ENCODE measurements at places on chromosomes 4 and X.

GRCh38 chr4:183905593-183906488 lies 734 bp downstream of the STOX2 start:
- no peak for DNase-seq

- no peak for DNase-seq
These were observed 355.1 kb downstream of the HS3ST1 start for GRCh38 chr4:11073621-11074051.

DNA sequence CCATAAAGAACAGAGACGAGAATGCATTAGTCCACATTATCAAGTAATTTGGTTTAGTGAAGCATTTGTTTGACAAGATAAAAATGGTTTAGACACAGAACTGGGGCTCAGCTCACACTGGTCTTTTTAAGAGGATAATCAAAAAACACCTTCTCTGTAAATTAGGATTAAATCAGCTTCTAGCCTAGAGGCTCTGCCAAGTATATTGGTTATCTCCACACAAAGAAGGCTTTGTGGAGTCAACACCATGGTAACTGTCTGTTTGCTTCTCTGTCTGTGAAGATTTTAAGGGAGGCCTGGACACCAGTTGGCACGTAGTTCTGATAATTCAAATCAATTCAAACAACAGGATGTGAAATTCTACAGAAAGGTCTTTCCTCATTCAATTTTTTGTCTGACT lies 687.0 kb downstream of the DMD start:
- DNase-seq = no peak

GRCh38 chr4:103074744-103075434 lies 1.7 kb downstream of the SLC9B2 start:
- no peak for DNase-seq

DNA sequence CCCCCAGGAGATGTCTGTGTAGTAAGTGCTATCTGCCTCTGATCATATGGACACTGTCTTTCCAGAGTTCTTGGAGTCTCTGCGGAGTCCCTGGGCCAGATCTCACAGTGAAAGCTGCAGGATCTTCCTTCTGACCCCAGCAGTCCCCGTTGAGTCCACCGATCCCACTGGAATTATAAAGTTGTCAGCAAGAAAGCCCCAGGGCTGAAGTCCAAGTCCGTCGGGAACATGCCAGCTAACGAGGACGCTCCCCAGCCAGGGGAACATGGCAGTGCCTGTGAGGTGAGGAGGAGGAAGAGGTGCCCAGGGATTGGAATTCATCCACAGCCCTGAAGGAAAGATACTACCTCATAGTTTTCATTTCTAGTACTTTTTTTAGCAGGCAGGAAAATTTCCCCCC lies 9.3 kb downstream of the ZNF81 start:
- DNase-seq = no peak

DNA sequence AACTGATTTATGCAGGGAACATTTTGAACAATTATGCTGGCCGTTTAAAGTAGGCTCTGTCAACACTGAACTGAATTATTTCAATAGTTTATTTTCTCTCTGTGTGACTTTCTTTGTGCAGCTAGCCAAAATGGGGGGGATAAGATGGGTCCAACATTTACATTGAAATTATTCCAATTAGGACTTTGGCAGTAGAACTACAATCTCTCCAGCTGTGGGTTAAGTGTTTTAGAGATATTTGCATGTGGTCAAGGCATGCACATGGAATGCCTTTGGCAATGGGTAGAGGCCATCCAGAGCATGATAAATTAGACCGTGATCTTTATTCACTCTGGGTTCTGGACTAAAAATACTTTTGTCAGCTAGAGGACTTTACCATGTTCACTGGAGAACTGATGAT lies 107.9 kb upstream of the ELOVL6 start:
- DNase-seq = no peak

GRCh38 chrX:129600981-129601424 lies 53.8 kb downstream of the APLN start:
- DNase-seq = no peak

DNA sequence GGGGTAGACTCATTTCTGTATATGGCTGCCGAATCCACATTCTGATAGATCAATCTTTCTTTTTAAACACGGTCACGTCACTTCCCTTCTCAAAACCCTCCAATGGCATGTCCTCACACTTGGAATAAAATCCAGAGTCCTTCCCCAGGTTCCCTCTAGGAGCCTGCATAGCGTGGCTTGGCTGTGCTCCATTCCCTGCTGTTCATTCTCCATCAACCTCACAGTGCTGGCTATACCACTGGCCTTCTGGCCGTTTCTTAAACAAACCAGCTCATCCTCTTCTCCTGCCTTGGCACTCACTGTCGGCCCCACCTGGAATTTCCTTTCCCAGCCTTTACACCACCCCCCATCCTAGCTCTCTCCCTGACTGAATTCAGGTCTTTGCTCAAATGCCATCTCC lies 77.1 kb downstream of the RBM47 start:
- DNase-seq = no peak

GRCh38 chr4:76594173-76594572 lies 159.1 kb downstream of the SHROOM3 start:
- DNase-seq = no peak

DNA sequence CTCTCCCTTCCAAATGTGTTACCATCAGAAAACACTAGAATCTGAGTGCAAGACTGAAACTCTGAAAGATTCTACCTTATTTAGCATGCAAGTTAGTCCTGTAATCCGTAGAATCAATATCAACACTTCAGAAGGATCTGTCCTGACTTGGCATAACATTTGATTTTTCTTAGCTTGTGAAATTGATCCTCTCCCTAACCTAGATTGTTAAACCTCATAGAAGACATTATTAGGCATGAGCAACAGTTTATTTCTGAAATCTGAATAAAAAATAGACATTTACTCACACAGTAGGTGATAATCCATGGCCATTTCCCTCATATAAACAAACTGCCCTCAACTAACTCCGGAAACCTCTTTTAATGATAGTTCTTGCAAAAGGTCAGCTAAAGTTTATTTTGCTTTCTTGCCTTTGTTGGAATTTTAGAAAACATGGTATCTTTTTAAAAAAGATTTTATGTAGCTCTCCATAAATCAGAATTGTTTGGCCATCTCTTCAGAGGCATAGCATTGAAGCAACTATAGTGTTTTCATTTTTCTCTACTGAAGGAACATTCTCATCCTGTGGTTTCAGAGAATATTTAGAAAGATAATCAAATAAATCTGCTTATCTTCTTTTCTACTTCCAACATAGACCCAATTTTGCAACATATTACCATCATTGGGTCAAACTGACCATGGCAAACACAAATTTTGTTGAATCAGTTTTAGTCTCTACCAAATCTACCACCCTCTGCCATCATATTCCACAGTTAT lies 38.5 kb upstream of the PDLIM5 start:
- no peak for DNase-seq

GRCh38 chrX:112967341-112967740 lies 126.7 kb upstream of the AMOT start:
- DNase-seq = no peak

GRCh38 chr4:133483600-133484246 lies 334.6 kb downstream of the PCDH10 start:
- no peak for DNase-seq

GRCh38 chr4:42101446-42101975 lies 50.9 kb downstream of the BEND4 start:
- no peak for DNase-seq

- DNase-seq = no peak
These were observed 12.3 kb downstream of the BMP3 start for GRCh38 chr4:81042578-81043365.

DNA sequence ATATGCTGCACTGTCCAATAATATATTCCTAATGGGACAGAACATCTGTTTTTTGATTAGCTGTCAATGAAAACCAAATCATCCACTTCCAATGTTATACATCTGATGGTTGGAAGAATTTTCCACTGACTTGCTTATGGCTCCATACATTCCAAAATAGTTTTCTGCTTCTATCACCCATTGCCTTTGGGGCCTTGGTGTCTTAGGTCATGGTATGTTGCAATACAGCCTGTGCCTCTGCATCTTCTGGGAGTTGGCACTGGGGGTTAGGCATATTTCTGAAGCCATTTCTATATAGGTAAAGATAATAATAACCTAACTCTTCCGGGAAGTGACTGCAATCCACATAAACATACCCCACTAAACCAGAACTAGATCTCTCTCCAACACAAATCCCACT lies 53.2 kb upstream of the NR3C2 start:
- DNase-seq = no peak

DNA sequence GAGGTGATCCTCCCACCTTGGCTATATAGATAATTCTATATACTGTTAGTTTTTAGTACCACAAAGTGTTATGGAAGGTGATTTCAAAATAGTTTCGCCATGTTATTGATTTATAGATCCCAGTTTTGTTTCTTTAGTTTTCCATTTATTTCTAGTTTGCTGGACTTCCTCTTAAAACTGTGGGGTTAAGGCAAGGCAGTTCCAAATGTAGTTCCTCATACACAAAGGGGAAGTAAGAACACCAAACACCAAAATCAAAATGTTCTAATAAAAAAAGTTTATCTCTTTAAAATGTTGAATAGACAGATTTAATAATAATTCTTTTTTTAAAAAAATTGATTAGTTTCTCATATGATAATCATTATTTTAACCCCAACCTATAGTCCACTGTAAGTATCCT lies 6.8 kb upstream of the CISD2 start:
- no peak for DNase-seq

DNA sequence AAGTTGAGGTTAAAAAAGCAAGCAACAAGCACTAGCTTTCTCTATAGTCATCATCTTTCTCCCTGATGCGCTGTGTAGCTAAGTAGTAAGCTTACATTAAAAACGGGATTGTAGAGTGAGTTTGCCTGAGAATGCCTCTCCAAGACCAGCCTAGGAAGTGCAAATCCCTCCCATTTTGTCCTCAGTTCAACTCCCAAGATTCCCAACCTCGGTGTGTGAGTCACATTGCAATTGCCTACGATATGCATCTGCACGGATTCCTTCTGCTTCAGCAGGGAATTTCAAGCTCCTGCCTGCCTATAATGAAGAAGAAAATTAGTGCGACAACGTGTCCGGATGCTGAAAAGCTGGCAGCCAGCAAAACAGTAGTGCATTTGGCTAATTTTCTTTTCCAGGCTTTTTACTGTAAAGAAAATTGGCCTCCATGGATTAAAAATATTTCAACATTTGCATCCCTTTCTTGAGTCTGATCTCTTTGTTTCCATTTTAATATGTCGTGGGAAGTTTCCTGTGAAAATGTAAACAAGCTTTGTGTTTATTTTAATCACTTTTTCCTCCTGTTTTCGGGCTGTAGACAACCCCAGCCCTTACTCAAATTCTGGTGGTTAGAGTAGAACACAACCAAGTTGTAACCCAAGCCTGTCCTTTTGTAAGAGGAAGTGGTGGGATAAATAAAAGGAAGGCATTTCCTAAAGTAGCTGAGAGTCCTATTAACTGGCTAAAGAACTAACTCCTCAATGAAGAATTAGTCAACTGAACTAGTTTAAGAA lies 58.4 kb upstream of the TET2 start:
- DNase-seq = no peak

GRCh38 chrX:153739754-153740486 lies 15.3 kb downstream of the ABCD1 start:
- no peak for DNase-seq

DNA sequence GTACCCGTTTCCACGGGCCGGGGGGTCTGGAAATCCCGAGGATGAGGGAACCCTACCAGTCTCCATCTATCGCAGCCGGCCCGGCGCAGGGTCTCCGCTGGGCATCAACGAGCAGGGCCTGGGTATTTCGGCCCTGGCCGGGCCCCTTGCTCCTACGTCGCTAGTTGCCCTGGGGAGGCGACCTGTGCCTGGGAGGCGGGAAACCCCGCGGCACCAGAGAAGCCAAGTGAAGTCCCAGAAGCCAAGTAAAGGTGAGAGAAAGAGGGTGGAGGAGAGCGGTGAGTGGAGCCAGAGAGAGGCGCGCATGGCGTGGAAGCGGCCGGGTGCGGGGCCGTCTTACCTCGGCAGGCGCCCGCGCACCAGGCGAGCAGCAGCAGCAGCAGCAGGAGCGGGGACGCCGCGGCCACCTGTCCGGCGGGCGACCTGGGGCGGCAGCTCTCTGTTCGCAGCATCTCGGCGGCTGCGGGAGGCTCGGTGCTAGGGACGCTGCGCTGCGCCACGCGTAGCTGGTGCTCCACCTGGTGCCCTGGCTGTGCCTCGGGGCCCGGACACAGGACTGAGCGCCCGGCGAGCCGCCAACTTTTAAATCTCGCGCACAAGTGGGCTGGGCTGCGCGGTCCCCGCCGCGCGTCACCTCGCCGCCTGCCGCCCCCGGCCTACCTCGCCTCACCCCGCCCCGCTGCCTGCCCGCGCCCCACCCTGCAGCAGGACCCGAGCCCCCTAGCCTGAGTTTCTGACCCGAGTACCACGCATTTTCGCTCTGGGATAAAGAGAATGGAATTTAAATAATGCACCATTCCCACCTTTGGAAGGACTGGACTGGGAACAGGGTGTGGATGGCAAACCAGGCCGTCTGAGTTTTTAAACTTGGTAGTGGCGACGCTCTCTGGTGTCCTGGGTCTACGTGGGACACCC lies at the start of gene NMU:
NMU (minus strand) TSS at position 558 of the 915 bp plus-strand sequence; CDS start at position 452, 106 bp downstream.
- DNase-seq = no peak

- DNase-seq = no peak
These were observed 41.3 kb upstream of the GPR78 start for GRCh38 chr4:8538703-8539567.

DNA sequence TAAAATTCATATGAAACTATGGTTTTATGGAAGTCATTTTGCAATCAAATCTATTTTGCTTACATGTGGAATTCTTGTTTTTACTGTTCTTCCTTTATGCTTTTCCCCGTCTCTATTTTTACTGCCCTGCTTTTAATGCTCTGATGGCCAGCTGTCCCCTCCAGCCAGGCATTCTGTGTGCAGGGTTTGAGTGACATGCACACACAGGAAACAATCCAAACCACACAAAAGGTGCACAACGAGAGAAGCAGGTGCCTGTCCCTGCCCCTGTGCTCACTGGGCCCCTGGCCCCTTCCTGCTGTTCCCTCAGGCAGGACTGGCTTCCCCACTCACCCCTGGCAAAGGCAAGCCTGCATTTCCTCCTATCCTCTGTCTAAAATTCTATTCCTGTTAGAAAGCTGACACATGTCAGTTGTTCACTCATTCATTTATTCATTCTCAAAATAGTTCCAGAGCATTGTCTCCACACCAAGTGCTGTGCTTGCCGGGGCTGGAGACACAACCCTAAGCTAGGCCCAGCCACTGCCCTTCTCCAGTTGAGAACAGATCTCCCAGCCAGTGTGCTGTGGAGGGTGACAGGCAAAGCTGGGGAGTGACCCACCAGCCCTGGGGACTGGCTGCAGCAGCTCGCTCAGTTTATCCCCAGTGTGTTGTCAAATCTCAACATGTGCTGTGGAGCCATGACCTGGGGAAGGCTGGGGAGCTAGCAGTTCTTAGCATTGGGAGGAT lies 346.3 kb downstream of the FBXW7 start:
- no peak for DNase-seq

DNA sequence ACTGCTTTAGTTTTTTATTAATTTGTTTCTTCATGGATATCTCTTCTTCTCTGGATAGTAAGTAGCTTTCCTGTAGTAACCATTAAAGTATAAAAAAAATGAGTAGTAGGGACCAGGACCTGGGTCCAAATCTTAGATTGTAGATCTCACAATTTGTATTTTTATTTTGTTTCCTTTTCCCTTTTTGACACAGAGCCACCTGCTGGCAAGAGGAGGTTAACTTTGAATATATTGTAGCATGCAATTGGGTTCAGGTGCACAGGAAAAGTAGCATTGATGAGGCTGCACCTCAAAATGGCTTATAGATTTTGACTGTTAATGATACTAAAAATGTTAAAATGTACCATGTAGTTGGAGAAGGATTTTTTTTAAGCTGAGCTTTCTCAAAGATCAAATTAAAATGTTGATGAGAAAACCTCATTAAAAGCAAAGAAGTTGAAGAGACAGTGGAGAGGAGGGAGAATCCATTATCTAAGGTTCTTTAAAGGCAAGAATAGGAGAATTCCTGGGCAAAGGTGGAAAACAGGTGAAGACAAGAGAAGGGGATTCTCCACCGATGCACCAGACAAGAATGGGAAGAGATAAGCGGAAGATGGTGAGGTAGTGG lies 48.3 kb upstream of the HPGDS start:
- DNase-seq = no peak

All from stimulated activated CD4-positive, alpha-beta T cell treated with anti-CD3 and anti-CD28 coated beads, Interleukin-12 subunit alpha, Interleukin-12 subunit beta, amount 100 ng/mL, for 24 hours (primary cell).